Bronchus fibroblast of lung (primary cell): ENCODE measurements at places on chromosomes 6 and 20. TPM values are rescaled to one million over a fixed set of nuclear protein-coding genes. Genes with fewer than 3 reads are reported as not detected.

OR12D3 gene
- total RNA-seq, result not detected in 2 replicates

BNIP5 gene
- not detected in 2 replicates for total RNA-seq

MUCL3 gene
- not detected in 2 replicates for total RNA-seq

IL17A gene
- total RNA-seq, result not detected in 2 replicates

ANKRD6 gene
- total RNA-seq, result 0.59 and 0.84 TPM in 2 replicates
